ENCODE measurements at places on chromosomes 6 and 20.

DNA sequence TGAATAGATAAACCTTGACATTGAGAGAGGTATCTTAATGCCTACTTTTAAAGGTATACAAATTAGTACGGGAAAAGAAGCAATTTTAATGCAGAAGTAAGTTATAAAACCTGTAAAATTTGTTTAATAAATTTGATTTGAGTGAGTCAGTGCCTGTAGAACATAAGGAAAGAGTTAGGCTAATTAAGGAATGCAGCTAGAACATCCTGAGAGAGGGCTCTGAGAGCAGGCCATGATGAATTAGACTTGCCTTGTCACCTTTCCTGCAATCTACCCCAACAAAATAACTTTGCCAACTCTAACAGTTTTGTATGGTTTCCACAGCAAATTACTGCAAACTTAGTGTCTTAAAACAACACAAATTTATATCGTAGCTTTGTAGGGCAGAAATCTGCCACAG lies 700.8 kb downstream of the RFPL4B start:
- no peak for DNase-seq

DNA sequence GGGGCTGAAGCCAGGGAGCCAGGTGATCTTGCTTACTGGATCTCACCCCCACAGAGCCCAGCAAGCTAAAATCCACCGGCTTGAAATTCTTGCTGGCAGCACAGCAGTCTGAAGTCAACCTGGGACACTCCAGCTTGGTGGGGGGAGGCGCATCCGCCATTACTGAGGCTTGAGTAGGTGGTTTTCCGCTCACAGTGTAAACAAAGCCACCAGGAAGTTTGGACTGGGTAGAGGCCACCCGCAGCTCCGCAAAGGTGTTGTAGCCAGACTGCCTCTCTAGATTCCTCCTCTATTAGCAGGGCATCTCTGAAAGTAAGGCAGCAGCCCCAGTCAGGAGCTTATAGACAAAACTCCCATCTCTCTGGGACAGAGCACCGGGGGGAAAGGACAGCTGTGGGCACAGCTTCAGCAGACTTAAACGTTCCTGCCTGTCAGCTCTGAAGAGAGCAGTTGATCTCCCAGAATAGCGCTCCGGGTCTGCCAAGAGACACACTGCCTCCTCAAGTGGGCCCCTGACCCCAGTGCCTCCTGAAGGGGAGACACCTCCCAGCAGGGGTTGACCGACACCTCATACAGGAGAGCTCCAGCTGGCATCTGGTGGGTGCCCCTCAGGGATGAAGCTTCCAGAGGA lies 206.3 kb upstream of the KHDRBS2 start:
- no peak for DNase-seq

- no peak for DNase-seq
Observed at GRCh38 chr6:1763404-1763803, 153.7 kb downstream of the FOXC1 start.

GRCh38 chr20:49573900-49574416 lies 6.0 kb upstream of the PTGIS start:
- DNase-seq = no peak

DNA sequence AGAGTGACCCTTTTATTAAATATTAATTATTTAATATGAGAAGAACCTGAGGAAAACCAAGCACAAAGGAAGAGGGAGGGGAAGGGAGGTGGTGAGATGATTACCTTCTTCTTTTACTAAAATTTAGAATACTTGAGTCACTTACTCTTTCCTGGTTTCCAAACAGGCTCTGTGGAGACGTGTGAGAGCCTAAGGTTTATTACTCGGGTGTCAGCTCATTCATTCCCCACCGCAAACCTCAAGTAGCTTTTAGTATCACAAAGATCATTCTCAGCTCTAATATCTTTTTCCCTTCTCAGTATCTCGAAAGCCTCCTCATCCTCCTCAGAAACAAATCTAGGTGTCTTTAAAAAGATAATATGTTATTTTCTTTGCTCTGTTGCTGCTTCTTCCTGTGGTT lies 497.2 kb upstream of the JARID2 start:
- no peak for DNase-seq

GRCh38 chr6:169162752-169163407 lies 90.8 kb downstream of the THBS2 start:
- DNase-seq = peak; percentile 90

- no peak for DNase-seq
Observed at GRCh38 chr20:53945478-53945877, 124.9 kb downstream of the BCAS1 start.

GRCh38 chr6:132820629-132821381 lies 6.4 kb downstream of the RPS12 start:
- DNase-seq = no peak

GRCh38 chr20:60262967-60263603 lies 304.9 kb downstream of the CDH26 start:
- no peak for DNase-seq

GRCh38 chr6:155472886-155473285 lies 17.2 kb upstream of the NOX3 start:
- peak; percentile 65 for DNase-seq

- DNase-seq = no peak
Observed at GRCh38 chr6:14726816-14727493, 518.9 kb upstream of the JARID2 start.

DNA sequence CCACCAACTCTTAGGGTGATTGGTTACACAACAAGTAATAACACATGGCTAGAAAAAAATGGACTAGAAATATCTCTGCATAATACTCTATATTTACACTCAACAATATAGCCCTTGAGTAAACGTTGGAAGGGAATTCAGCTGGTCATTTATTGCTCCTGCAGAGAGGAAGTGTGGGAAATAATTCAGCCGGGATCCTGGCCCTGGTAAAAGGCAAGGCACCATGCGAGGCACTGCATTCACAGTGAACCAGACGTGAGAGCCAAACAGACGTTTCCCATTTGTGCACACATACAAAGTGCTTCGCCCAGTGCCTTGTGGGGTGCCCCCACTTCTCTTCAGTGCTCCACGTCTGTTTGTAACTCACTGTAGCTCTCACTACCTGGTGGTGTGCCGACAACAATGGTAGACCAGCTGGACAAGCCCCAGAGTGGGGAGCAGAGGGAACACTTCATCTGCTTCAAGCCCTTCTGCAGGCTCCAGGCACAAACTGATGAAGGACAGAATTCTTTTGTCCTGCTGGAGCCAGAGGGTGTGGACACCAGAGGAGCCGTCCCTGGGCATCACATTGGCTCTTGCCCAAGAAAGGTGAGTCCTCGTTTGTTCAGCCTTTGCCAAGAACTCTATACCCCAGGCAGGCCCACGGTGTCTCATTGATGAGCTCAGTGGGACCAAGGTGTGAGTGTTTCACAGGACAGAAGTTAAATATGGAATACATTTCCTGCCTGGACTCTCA lies 18.8 kb downstream of the SYNDIG1 start:
- no peak for DNase-seq

DNA sequence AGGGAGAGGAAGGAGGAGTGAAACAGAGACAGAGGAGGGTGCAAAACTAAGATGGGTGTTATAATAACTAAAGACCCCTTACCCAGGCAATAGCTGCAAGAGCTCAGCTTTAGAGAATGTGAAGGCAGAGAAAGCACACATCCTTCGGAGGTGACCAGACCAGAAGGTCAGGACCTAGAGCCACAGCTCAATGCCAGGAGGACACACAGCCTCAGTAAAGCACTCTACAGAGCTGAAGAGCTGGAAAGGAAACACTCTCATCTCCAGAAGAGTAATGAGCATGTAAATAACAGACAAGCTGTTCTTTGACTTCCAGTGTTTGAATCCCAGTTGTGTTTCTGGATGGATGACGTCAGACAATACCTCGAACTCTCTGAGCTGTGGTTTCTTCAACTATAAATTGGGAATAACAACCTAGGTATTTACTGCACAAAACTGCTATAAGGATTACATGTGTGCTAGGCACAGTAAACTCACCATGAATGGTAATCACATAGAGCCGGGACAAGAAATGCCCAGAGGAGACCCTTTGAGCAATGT lies 63.2 kb downstream of the MAP3K5 start:
- DNase-seq = no peak

- DNase-seq = peak; percentile 51
Observed at GRCh38 chr6:50952092-50952907, 133.6 kb downstream of the TFAP2B start.

DNA sequence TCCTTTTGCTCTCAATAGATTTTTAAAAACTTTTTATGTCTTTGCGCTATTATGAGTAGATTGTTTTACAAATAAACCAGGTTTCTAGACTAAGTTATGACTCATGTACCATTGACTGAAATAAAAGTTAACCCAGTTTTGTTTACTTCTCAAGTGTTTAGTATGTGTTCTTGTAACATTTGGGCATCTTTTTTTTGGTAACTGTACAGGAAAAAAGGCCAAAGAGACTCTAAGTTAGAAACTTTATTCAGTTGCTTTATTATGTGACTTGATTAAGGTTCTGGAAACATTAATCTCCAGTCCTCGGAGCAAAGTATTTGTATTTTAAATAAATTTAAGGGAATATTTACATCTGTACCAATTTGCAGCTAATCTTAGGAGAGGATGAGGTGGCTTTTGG lies 2.9 kb downstream of the NKAIN2 start:
- no peak for DNase-seq

DNA sequence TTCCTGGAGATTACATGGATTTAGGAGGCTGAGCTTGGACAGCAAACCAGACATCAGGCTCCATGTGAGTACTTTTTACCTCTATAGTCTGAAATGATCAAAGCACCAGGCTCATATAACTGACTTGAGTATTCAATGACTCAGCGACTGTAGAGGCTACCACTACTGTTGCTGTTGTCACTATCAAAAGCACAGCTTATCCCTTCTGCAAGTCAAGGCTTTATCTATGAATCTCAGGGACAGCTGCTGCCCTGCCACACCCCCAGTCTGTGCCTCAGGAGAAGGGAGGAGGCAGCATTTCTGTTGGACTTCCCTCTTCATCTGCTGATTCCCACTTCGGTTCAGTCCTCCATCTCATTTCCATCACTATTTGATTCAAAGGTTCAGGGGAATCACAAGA lies 80.5 kb upstream of the CNR1 start:
- no peak for DNase-seq

- DNase-seq = no peak
Observed at GRCh38 chr6:111615916-111616612, 10.4 kb upstream of the TRAF3IP2 start.

GRCh38 chr6:109062767-109063352 lies 31.8 kb downstream of the SESN1 start:
- DNase-seq = no peak

DNA sequence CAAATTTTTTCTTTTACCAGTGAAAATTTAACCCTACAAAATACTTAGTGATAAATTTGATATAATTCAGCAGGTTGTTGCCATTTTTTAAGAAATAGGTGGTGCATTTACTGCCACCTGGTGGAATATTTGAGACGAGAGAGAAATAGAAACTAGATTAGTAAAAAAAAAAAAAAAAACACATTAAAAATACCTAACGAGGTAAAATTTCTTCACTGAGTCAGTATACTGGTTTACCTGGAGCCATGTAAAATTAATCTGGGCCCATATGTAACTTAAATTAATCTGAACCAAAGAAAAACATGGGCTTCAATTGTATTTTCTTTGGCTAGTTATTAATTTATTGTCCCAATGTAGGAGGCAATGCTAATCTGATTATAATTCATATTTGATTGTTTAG lies 520.8 kb downstream of the EPM2A start:
- peak; percentile 2 for DNase-seq

- DNase-seq = no peak
Observed at GRCh38 chr20:46331611-46332361, 23.5 kb upstream of the CDH22 start.

- DNase-seq = peak; percentile 84
Observed at GRCh38 chr6:109793792-109794191, 102.7 kb downstream of the FIG4 start.

DNA sequence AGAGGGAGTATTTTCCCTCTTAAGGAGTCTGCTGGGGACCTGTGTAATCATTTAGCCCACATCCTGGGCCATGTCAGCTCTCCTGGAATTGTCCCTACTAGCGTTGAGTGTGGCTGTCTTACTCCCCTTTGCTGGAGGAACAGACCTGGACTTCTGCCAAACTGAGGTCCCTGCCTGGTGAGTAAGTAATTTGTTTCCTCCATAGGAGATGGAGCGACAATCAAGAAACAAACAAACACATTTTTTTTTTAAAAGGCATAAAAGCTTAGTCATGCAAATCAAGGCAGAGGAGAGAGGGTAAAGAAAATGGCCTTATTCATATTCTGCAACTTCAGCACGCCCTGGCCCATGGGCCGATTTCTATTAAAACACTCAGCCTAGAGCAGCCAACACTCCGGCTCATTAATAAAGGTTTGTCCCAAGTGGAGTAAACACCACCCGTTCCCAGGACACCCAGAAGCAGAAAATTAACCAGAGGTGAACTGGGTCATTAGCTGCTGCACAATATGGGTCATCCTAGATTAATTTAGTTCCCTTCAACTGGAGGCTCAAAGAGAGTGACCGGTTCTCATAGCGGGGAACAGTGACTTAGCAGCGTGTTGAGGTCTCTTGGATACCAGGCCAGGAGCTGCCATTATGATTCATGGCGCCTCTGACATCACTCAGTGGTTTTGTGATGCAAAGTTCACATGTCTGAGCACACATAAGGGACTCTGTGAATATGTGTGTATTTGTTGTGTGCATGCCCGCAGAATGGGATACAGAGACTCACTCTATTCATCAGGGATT lies 165.0 kb upstream of the SULF2 start:
- peak; percentile 95 for DNase-seq

DNA sequence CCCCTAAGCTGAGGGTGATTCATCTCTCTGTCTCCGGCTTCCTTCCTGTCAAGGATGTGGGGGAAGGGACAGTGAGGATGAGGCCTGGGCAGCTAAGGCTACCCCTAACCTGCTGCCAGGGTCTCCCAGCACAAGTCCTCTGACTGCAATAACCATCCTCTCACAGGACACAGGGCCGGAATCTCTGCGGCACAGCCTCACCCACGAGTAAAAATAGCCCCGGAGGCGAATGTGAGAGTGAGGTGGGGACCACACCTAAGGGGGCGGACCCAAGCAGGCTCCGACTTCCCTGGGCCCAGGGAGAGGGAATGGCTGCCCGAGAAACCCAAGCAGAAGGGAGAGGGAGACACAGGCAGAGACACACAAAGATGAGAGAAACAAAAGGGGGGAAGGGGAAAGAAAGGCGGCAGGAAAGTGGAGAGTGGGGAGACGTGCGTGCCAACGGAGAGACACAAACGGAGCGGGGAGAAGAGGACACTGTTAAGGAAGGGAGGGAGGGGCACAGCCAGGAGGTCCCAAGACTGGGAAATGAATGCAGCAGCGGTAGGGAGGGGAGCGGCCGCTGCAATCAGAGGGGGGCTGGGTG lies 1.4 kb downstream of the CLIC1 start:
- DNase-seq = peak; percentile 64

- peak; percentile 87 for DNase-seq
Observed at GRCh38 chr20:21074605-21075336, 31.4 kb downstream of the LINC00237 start.

DNA sequence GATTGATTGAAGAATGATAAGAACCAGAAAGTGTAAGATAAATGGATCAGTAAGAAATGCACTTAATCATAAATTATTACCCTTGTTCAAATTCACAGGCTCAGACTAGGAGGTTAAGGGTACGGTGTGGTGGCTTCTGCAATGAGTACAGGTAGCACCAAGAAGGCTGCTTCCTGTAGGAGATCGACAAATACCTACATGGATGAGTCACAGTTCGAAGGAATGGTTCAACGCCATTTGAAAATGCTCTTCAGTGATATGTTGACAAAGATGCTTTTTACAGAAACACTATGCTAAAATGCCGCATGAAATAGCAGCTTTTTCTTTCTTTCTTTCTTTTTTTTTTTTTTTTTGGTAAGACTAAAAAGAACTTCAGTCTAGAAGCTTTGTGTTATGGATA lies 116.2 kb downstream of the DTNBP1 start:
- DNase-seq = no peak

Data from H4 (cell line).